ENCODE measurements at places on chromosomes 4 and X. TPM values are rescaled to one million over a fixed set of nuclear protein-coding genes. Genes with fewer than 3 reads are reported as not detected.

The RNF128 gene
- total RNA-seq = 9.7 TPM

The SYP gene
- 1.7 TPM for total RNA-seq

The MAMLD1 gene
- not detected for total RNA-seq

The XK gene
- not detected for total RNA-seq

The PPP1R3F gene
- 0.84 TPM for total RNA-seq

The BMP3 gene
- total RNA-seq = not detected

The COL4A5 gene
- total RNA-seq = 11.9 TPM

The BBS12 gene
- total RNA-seq = 2.1 TPM

The CTAG1A gene
- total RNA-seq = not detected

GRCh38 chr4:5866841-5867813 lies 25.8 kb downstream of the CRMP1 start:
- DNase-seq = no peak

DNA sequence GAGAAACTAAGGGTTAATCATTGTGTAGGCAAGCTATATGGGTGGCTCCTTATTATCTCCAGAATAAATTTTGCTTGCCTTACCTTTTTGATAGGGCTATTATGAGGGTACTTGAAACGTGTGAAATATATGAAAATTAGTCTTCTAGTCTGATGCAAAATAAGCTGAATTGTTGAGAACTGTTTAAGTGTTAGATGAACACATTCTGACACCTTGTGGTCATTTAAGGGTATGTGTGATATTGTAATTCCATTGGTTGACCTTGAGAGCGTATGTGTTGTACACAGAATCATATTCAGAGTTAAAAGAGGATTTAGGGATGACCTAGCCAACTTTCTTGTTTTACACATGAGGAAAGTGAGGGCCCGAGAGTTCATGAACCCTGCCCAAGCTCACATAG lies 44.6 kb upstream of the LINC00632 start:
- DNase-seq = peak; percentile 15

- DNase-seq = no peak
Measured at GRCh38 chr4:184401397-184402171, 72.8 kb downstream of the IRF2 start.

DNA sequence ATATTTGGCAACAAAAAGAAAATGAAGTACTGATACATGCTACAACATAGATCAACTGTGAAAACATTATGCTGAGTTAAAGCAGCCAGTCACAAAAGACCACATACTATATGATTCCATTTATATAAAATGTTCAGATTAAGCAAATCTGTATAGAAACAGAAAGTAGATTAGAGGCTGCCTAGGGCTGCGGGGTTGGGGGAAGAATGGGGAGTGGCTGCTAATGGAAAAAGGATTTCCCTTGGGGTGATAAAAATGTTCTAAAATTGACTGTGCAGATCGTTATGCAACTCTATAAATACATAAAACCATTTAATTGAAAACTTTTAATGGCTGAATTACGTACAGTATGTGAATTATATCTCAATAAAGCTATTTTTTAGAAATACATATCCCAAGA lies 46.8 kb downstream of the NEK1 start:
- DNase-seq = no peak

DNA sequence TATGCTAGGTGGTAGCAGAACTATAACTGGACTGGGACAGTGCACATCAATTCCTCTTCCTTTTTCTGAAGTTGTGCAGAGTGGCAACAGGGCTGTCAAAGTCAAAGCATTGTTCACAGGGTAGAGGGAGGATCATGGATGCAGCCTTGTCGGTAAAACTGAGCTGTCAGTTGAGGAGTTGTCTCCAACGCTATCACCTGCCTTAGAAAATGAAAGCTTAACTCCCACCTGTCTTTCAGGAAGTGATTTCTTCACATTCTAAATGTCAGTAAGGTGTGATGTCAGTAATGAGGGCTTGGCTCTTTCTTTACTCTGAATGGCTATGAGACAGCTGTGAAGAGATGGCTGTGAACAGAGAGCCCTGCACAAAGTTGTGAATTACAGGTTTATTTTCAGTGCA lies 66.4 kb upstream of the BANK1 start:
- DNase-seq = no peak

DNA sequence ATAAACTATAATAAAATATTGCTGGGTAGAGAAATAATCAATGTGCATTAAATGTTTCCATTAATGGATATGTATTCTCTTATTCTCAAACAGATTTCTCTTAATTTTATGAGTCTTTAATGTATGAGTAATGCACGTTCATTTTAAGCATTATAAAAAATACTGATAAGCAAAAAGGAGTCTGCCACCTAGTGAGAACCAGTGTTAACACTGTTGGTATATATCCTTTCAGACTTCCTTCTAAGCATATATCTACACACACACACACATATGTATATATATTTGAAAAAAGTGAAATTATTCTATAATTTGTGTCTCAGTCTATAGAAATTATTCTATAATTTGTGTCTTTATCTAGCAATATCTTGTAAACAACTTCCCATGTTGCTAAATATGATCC lies 49.9 kb upstream of the MTMR1 start:
- DNase-seq = no peak

GRCh38 chr4:69649629-69650028 lies 3.4 kb downstream of the UGT2A1 start:
- no peak for DNase-seq

DNA sequence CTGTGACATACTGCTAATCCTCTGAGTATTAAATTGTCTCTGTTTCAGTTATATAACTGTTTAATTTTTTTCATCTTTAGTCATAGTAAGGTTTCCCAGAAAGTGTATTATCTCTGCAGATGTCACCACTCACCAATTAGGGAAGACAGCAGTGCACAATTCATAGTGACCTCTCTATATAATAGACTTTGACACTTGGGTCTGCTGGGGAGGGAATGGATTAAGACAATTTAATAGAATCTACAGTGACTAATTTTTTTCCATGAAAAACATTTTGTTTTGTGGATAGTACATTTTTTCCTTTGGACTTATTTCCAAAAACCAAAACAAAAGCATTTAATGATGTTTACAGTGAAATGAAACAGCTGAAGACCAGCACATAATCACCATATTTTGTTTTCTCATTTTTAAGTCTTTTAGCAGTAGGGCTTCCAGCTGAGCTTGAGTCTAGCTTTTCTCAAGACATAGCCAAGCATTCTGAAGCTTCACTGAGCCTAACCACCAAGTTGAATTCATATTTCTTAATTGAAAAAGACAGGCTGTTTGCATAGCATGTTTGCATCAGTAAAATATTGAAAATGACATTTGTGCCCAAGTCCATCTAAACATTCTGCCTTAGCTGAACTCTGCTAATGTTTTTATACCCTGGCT lies 69.5 kb downstream of the PCDH19 start:
- no peak for DNase-seq

DNA sequence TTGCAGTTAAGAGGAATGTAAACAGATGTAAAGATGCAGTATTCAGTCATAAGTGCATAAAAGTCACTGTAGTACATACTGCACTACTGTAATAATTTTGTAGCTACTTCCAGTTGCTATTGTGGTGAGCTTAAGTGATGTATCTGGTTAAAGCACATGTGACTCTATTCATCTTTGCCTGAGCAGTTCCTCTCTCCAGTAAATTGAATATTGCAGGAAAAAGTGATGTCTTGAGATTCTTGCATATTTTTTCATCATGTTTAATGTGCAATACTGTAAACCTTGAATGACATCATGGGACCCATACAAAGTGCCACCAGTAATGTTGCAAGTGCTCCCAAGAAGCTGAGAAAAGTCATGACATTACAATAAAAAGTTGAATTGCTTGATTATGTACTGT lies 9.6 kb downstream of the UBA6 start:
- no peak for DNase-seq

DNA sequence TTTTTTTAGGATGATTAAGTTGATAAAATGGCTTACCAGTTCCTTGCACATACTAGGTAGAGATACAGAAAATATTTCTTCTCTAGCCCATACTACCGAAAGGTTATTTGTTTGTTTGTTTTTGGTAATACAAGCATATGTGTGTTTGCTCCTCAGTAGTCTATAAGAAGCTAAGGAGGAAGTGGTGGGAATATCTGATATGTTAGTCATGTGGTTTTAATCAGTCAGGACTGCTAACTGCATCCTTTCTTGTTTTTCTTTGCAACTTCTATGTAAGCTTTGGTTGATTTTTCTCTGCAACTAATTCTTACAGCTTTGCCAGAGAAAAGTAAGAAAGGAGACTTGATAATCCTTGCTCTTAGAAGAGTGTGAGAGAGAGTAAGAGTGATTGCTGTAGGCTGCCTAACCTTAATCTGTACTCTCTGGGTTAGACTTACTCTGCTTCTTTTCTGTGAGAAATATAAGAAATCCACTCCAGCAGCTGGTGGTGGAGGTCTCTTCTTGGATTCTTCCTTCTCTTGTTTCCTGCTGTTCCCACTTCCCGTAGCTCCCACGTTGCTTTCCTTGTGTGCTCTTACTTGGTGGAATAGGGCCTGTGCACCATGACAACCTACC lies 28.3 kb downstream of the SEPTIN11 start:
- DNase-seq = no peak

GRCh38 chr4:87865288-87865687 lies 32.5 kb downstream of the MEPE start:
- DNase-seq = peak; percentile 69

GRCh38 chr4:110487873-110488272 lies 11.9 kb downstream of the ENPEP start:
- DNase-seq = peak; percentile 56

DNA sequence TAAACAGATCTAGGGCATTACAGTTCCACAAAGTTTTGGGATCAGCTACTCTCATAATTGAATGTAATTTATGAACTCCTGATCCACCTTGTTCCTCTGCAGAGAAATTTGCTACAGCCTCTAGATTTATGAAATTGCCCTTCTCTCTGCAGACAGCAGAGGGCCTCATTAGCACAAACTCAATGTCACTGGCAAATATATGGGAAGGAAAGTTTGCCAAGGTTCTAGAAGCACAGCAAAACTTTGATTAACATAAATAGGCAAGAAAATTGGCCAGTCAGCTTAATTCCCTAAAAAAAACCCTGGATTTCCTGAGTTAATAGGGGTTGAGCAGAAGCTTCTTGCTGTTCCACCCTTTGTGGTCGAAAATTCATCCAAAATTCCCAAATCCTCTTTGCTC lies 31.5 kb downstream of the PRPS1 start:
- DNase-seq = peak; percentile 9

DNA sequence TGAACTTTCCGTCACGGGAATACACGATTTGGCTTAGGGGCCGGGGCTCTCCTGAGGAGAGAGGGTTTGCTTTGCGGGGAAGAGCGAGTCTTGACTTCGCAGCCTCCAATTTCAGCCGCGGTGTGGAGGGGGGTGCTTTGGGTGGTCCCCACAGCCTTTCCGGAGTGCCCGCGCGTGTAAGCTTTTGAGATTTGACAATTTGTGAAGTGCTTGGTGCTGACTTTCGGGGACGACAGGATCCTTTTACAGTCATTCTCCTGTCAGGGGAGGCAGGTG lies 355 bp downstream of the SCML1 start:
- no peak for DNase-seq

DNA sequence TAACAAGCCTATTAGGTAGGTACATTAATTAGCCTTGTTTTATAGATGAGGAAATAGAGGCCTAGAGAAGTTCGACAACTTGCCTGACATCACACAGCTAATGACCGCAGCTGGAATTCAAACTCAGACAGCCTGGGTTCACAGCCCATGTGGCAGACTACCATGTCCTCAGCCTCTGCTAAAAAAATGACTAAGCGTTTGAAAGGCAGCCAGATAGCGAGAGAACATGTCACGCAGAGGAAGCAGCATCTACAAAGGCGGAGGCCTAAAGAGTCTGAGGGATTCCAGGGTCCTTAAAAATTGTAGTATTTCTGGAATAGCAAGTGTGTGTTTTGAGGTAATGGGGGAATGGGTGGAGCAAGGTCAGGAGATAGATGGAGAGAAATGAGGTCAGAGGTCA lies 33.2 kb upstream of the BMP15 start:
- no peak for DNase-seq

DNA sequence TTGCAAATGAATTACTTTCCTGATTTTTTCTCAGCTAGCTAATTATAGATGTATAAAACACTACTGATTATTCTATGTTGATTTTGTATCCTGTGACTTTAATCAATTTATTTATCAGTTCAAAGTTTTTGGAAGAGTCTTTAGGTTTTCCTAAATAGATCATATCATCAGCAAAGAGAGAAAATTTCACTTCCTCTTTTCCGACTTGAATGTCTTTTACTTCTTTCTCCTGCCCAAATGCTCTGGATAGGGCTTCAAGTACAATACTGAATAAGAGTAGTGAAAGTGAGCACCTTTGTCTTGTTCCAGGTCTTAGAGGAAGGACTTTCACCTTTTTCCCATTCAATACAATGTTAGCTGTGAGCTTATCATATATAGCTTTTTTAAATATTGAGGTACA lies 417.9 kb downstream of the PDGFC start:
- no peak for DNase-seq

- no peak for DNase-seq
Measured at GRCh38 chrX:51257490-51257889, 75.1 kb upstream of the NUDT10 start.

DNA sequence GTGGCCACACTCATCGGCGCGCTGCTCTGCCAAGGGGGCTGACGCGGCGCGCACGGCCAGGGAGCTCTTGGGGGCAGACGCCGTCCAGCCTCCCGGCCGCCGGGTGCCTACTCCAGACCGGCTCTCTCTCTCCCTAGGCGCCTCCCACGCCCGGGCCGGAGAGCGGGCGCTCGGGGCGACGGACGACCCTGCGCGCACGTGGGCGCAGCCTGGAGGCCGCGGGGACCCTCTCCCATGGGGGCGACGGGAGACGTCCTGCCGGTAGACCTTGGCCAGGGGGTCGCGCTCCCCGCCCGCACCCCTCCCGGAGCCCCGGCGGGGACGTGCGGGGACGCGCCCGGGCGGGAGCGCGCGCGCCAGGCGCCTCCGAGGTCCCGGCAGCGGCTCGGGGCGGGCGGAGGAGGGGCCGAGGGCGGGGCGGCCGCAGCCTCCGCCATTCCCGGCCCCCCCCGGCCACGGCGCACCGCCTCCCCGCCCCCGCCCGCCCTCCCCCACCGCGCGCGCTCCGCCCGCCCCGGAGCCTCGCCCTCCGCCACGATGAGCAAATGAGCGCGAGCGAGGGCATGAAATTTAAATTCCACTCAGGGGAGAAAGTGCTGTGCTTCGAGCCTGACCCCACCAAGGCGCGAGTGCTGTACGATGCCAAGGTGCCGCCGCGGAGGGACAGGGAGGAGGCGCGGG lies at the start of gene MSL3:
Gene MSL3, plus strand, starts transcription at position 519 of the 681 bp plus-strand sequence. Its CDS starts 27 bp downstream, at position 546.
- DNase-seq = no peak

DNA sequence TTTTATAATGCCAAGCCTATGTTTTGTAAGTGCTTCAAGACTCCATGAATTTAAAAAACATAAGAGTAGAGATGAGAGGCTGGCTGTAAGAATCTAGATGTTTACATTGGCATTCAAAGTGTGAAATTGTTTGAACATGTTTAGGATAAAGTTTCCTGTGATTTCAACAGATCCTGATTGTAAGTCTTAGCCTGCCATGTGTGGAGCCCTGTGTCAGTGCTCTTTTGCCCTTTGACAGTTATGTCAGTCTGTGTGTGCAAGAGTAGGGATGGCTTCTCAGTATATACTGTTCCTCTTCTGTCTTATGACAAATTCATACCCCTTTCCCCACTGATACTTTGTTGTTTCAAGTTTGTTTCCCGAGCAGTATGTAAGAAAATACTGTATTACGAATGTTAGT lies 68.2 kb downstream of the USP9X start:
- DNase-seq = no peak

Measured in HepG2 (cell line).